ENCODE measurements at places on chromosomes 2 and 18.
A peak's percentile ranks its signal among the peaks of the same experiment; 100 is the strongest.

DNA sequence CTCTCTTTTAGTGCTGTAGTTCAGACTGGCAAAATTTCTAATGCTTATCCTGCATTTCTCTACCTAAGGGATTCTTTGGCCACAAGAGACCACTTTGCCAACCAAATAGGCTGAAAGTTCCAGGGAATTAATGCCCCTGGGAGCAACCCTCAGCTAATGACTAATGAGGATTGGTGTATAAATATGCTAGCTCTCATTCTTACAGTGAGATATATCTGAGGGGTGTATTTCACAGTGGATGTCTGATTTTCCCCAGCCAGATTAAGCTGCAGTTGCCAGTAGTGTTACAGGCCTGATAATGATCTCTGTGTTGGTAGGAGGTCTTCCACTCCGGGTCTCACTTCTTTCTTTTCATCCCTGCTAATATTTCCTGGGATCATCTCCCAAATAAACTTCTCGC lies 90.4 kb downstream of the GULP1 start:
- DNase-seq = no peak

GRCh38 chr2:179812501-179812900 lies 48.9 kb downstream of the ZNF385B start:
- no peak for DNase-seq

DNA sequence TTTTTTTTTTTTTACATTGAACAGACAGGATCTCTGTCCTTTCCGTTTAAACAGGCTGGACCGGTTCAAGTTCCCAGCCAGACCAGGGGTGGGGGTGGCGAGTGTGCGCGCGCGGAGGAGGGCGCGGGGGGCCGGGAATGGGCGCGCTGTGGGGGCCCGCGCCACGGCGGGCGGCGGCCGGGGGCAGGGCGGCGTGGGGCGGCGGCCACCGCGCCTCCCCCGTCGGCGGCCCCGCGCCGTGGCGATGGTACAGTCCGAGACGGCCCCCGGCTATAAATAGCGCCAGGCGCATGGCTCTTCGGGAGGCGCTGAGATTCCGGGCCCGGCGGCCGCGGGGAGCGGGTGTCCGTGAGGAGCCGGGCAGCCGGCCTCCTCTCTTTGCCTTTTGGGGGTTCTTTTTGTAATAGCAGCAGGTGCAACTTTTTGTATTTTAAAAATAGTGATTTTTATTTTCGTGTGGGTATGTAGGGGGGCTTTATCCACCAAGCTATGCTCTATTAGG lies 430 bp upstream of the CELF4 start:
- peak; percentile 71 for DNase-seq

GRCh38 chr2:127129937-127130336 lies 23.0 kb upstream of the BIN1 start:
- DNase-seq = no peak
